ENCODE measurements at places on chromosomes 2 and 18.

- DNase-seq: no peak
Measured at GRCh38 chr2:32760628-32761027, 132.8 kb downstream of the TTC27 start.

DNA sequence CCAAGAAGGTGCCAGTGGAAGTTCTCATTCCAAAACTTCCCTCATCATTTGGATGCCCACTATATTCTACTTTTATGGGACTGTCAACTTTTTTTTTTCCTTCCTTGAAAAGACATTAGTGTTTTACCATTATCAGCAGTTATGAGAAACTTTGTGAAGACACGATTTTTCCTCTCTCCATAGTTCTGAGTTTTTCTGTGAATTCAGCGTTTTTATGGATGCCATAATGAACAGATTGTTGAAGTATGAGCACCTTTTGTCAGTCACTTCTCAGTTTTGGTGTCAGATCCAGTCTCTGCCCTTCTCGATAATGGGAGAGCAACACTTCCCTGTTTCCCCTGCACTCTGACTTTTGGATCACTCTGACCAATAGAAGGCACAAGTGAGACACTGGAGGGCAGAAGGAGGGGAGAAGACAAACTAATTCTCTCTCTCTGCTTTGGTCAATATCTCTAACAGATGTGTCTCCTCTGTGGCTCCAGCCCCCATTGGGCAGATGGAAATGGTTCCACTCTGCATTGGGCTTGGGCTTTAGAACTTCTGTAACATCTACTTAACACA lies 53.5 kb upstream of the FN1 start:
- no peak for DNase-seq

DNA sequence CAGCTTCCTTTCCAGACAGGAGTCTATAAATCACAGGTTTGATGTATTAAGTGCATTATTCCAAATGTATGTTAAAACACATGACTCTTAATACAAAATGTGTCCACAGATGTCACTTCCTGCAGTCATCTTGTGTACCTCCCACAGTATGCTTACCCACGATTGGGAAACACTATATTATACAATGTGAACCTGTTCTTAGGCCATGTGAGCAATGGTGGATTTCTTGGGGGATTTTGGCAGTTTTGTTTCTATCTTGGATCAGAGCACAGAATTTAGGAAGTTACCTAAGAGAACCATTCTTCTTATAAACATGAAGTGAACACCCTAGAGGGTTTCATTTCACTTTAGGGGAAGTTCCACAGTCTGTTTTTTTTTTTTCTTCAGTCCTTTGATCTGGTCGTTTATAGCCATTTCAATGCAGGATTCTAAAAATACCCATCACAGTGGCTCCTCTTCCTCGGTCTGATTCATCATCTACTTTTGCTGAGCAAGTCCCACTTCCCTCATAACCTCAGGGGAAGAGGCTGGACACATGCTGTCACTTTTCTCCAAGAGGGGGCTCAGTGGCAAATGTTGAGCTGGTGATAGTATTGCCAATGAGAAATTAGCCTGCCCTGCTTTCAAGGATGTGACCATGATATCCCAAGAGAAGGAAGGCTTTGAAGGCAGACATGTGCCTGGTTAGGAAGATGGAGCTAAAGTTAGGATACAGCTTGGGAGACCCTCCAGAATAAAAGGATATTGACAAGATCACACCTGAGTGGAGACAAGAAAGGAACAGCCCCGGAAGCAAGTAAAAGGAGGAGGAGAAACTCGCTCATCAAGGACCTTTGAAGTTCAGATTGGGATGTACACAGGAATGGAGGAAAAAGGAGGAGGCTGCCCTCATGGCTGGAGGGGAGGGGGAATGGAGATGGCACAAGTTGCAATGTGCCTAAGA lies 22.6 kb downstream of the PLEK start:
- DNase-seq: no peak

- no peak for DNase-seq
Measured at GRCh38 chr18:27728659-27729058, 448.3 kb downstream of the CDH2 start.

DNA sequence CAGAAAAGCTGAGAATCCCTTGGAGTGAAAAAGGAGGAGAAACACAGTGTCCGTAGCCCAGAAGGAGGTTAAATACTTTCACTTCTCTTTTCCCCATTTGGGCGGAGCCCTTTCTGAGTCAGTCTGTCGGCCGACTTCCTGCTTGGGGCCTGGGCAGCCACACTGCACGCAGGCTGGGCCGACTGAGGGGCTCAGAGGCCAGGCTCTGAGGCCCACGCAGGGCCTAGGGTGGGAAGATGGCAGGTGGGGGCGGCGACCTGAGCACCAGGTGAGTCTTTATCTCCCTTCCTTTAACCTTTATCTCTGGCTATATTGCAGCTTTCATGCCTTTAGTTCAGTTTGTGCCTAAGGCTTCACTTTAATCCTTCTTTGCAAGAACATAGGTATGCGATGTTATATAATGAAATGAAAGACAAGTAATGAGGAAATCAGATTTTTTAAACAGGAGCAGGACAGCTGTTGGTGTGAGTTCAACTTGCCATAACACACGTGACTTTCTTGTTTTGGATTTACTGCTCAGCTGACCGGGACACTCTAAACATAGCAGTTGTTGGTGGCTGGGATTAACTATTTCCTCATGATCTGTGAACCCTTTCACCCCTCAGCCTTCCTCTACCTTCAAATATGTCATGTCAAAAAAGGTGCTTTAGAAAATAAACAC lies at the start of gene SP100:
TSS of gene SP100 (plus strand) at position 141 of the 661 bp plus-strand sequence. CDS start at position 237, 96 bp downstream.
- peak; percentile 85 for DNase-seq

DNA sequence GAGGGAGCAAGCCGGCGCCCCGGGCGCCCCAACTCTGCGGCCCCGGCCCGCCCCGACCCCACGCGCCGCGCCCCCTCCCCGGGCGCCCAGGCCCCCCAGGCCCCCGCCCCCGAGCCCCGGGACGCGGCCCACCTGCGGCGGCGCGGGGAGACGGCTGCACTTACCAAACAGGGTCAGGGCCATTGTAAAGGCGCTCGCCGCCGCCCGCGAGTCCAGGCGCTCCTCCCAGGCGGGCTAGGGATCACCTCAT lies 526 bp downstream of the CHN1 start:
- DNase-seq: no peak

- no peak for DNase-seq
Measured at GRCh38 chr2:844715-845114, 105.9 kb upstream of the SNTG2 start.

GRCh38 chr2:64698177-64698643 lies 44.5 kb upstream of the SERTAD2 start:
- no peak for DNase-seq

- DNase-seq: no peak
Measured at GRCh38 chr2:240129311-240129710, 6.8 kb downstream of the COPS9 start.

- peak; percentile 80 for DNase-seq
Measured at GRCh38 chr18:49849331-49850217, 36.2 kb upstream of the ACAA2 start.

GRCh38 chr2:209495855-209496585 lies 72.2 kb downstream of the MAP2 start:
- peak; percentile 99 for DNase-seq

All from endothelial cell of umbilical vein (primary cell).